ENCODE measurements at places on chromosomes 4 and X.

GRCh38 chrX:77293331-77293995, 153.7 kb upstream of the FGF16 start:
- H3K36me3 ChIP-seq, result no peaks in the 10 kb centered on the region
- H3K27me3 ChIP-seq, result no peaks in the 10 kb centered on the region
- H3K4me1 ChIP-seq, result no peaks in the 10 kb centered on the region
- no peak overlapping the region for H3K27ac ChIP-seq
- DNase-seq, result no peak

DNA sequence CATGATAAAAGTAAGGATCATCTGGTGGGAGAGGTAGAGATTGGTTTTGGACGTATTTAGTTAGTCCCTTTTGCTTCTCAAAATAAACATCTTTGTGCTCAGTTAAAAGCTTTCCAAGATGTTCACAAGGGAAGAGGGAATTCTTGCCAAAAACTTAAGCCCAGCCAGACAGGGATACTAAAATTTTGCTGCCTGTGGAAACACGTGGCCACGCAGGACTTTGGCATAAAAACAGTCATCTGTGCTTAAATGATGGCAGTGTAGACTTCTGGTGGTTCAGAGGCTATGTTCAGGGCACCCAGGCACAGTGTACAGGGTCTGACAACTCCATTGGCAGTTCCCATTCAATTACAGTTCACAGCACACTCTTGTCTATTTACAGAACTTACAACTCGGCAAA, 93.2 kb upstream of the JADE1 start:
- H3K27me3 ChIP-seq, result no peaks in the 10 kb centered on the region
- no peak overlapping the region for H3K27ac ChIP-seq

DNA sequence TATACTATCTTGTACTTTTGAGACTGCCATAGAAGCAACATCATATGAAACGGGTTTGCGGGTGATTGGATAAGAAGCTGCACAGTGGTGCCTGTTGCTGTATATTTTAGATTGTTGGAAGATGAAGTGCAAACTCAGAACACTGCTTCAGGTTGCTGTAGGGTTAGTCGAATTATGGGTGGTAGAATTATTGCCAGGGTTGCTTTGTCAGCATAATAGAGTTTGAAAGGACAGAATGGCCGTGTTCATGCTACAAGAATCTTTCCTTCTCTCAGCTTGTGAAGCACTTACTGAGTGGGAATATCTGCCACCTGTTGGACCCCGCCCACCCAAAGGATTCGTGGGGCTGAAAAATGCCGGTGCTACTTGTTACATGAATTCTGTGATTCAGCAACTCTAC, 115.5 kb downstream of the USP9X start:
- DNase-seq, result no peak
- no peak overlapping the region for H3K27ac ChIP-seq
- H3K27me3 ChIP-seq, result no peaks in the 10 kb centered on the region
- no peaks in the 10 kb centered on the region for H3K4me1 ChIP-seq
- peaks cover 1% of the 10 kb centered on the region for H3K36me3 ChIP-seq

GRCh38 chr4:168397611-168398169, 79.1 kb upstream of the DDX60 start:
- no peak for DNase-seq
- no peak overlapping the region for H3K27ac ChIP-seq
- no peak overlapping the region for H3K4me3 ChIP-seq
- H3K36me3 ChIP-seq, result no peaks in the 10 kb centered on the region
- no peaks in the 10 kb centered on the region for H3K4me1 ChIP-seq

- no peaks in the 10 kb centered on the region for H3K4me1 ChIP-seq
- H3K27me3 ChIP-seq, result no peaks in the 10 kb centered on the region
- H3K4me3 ChIP-seq, result no peak overlapping the region
- H3K27ac ChIP-seq, result no peak overlapping the region
- DNase-seq, result no peak
- no peaks in the 10 kb centered on the region for H3K36me3 ChIP-seq
Observed at GRCh38 chr4:146333187-146333894, 119.0 kb downstream of the REELD1 start.

DNA sequence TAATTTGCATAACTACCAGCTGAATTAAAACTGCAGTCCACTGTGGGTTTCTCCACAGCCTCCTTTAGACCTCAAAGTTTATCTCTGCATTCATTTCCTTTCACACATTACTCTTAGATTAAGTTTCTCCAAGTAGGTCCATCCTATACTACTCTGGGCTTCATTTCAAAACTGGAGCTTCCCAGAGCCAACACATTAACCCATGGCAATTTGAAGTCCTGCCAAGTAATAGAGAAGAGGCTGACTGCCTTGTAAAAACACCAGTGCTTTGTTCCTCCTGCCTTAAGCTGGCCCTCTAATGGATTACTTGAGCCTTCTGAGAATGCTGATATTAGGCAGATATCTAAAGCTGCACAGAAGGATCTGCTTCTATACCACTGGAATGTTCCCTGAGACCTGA, 997.2 kb upstream of the SLIT2 start:
- H3K36me3 ChIP-seq, result no peaks in the 10 kb centered on the region
- H3K27ac ChIP-seq, result no peak overlapping the region
- no peak for DNase-seq
- H3K4me3 ChIP-seq, result no peak overlapping the region
- H3K4me1 ChIP-seq, result no peaks in the 10 kb centered on the region

- H3K36me3 ChIP-seq, result no peaks in the 10 kb centered on the region
- H3K27ac ChIP-seq, result no peak overlapping the region
- H3K4me1 ChIP-seq, result no peaks in the 10 kb centered on the region
- H3K27me3 ChIP-seq, result no peaks in the 10 kb centered on the region
Observed at GRCh38 chr4:139568206-139568955, 12.4 kb upstream of the SETD7 start.

DNA sequence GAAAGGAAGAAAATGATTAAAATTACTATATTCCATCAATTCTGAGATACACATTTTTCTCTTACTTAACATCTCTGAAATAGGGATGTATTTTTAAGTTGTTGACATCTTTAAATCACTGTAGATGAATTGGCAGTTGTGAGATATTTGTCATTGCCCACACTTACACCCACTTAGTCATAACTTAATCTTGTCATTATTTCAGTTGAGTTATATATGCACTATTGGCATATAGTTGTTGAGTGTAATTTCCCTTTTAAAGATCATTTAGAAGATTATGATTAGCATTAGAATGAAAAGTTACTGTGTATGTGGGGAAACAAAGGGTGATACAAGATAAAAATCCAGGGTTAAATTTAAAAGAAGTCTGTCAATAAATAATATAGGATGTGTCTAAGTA, 2.2 kb downstream of the AIMP1 start:
- H3K4me3 ChIP-seq, result no peak overlapping the region
- H3K27ac ChIP-seq, result no peak overlapping the region
- H3K4me1 ChIP-seq, result peaks cover 2% of the 10 kb centered on the region
- DNase-seq, result no peak
- no peaks in the 10 kb centered on the region for H3K27me3 ChIP-seq

GRCh38 chr4:7337196-7338058, 97.3 kb downstream of the PSAPL1 start:
- H3K27ac ChIP-seq, result no peak overlapping the region
- no peak overlapping the region for H3K4me3 ChIP-seq
- H3K4me1 ChIP-seq, result no peaks in the 10 kb centered on the region

DNA sequence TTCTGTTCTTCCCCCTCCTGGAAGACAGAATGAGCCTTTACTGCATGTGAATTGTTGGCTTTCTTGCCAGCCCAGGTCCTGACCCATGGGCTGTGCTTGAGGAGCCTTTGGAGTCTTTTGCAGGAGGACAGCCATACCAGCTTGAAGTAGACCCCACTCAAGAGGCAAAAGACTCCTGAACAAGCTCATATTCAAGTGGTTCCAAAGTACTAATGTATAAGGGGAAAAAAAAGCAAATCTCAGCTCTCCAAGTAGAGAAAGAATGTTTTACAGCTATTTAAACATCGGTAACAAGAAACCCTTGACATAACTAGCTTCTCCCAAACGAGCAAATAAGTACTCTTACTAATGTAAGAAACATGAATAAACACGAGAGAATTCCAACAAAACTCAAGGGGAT, 174.9 kb upstream of the MXRA5 start:
- H3K4me3 ChIP-seq, result no peak overlapping the region
- DNase-seq, result no peak
- H3K27me3 ChIP-seq, result no peaks in the 10 kb centered on the region
- H3K36me3 ChIP-seq, result no peaks in the 10 kb centered on the region
- H3K4me1 ChIP-seq, result no peaks in the 10 kb centered on the region

DNA sequence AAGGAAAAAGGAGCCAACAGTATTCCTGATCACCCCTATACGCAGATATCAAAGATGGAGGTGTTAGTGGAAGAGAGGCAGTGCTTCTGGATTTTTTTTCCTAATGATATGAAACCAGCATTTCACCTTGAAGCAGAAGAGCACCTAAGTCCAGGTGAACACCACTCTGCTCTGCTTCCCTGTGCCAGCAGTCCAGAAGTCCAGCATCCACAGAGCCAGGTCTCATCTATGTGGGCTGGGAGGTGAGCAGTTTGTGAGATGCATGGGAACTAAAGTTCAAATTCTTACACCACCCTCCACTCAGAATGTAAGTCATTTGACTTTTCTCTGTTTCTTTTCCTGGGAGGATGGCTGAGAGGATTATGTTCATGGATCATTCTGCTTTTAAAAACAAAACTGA, 202.6 kb downstream of the RELL1 start:
- no peaks in the 10 kb centered on the region for H3K27me3 ChIP-seq
- H3K36me3 ChIP-seq, result no peaks in the 10 kb centered on the region
- H3K27ac ChIP-seq, result no peak overlapping the region
- H3K4me3 ChIP-seq, result no peak overlapping the region
- H3K4me1 ChIP-seq, result no peaks in the 10 kb centered on the region

- no peak for DNase-seq
- no peaks in the 10 kb centered on the region for H3K27me3 ChIP-seq
Observed at GRCh38 chr4:70666369-70666768, at the start of gene JCHAIN. Gene JCHAIN, minus strand, starts transcription at chr4:70666508. Its CDS starts 18 bp downstream, at chr4:70666490.

DNA sequence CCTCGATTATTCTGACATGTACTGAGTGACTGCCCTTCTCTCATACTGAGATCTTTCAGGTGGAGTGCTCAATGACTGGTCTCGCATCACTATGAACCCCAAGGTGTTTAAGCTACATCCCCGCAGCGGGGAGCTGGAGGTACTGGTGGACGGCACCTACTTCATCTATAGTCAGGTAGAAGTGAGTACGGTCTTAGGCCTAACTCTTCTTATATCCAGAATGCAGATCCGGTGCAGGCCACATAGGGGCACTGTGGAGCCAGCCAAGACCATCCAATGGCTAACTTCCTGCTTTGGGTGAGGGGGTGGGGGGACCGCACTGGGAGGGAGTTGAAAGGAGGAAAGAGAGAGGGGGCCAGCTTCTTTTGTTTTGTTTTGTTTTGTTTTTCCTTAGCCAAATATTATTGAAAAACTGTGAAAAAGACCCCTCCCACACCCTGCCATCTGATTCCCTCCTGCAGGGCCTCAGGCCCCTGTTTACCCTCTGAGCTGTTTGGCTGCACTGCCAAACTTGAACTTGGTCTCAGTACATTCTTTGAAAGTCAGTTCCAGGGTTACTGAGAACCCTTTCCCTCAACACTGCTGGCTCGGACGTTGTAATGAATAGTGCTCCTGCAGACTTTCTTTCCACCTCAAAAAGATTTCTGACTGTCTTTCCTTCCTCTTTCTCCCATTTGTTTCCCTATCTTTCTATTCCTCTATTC, 16.2 kb downstream of the AWAT2 start:
- H3K27ac ChIP-seq, result no peak overlapping the region
- H3K27me3 ChIP-seq, result no peaks in the 10 kb centered on the region
- peak; percentile 62 for DNase-seq
- no peaks in the 10 kb centered on the region for H3K36me3 ChIP-seq
- no peak overlapping the region for H3K4me3 ChIP-seq

DNA sequence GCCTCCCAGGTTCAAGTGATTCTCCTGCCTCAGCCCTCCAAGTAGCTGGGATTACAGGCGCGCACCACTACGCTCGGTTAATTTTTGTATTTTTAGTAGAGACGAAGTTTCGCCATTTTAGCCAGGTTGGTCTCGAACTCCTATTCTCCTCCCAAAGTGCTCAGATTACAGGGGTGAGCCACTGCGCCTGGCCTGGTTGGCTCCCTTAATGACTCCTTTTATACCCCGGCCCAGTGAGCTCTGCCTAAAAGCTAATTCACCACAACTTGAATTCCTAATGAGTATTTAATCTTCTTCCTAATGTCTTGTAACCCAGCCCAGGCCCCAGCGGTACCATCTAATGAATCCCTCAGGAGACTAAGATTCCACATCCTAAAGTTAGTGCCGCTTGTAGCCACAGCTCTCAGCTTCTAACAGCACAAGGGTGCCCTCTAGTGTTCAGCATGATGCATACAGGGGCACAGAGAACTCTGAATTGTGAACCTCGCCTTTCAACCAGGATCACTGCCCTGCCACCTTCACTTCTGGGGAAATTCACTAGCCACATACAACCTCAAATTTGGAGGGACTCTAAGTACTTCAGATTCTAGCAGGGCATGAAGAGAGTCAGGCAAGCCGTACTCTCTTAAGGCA, 89.5 kb downstream of the OR13H1 start:
- DNase-seq, result peak; percentile 61
- no peaks in the 10 kb centered on the region for H3K36me3 ChIP-seq
- H3K4me3 ChIP-seq, result no peak overlapping the region
- H3K27me3 ChIP-seq, result no peaks in the 10 kb centered on the region
- no peaks in the 10 kb centered on the region for H3K4me1 ChIP-seq

GRCh38 chr4:110823251-110823650, 200.4 kb upstream of the PITX2 start:
- H3K4me3 ChIP-seq, result no peak overlapping the region
- H3K36me3 ChIP-seq, result no peaks in the 10 kb centered on the region
- H3K27ac ChIP-seq, result no peak overlapping the region
- peak; percentile 21 for DNase-seq

- DNase-seq, result no peak
- H3K27ac ChIP-seq, result no peak overlapping the region
- no peaks in the 10 kb centered on the region for H3K4me1 ChIP-seq
- no peaks in the 10 kb centered on the region for H3K36me3 ChIP-seq
Observed at GRCh38 chrX:10514891-10515290, 105.5 kb downstream of the MID1 start.

Data from mesendoderm (in vitro differentiated cells).